ENCODE measurements at places on chromosomes 11 and 22.

DNA sequence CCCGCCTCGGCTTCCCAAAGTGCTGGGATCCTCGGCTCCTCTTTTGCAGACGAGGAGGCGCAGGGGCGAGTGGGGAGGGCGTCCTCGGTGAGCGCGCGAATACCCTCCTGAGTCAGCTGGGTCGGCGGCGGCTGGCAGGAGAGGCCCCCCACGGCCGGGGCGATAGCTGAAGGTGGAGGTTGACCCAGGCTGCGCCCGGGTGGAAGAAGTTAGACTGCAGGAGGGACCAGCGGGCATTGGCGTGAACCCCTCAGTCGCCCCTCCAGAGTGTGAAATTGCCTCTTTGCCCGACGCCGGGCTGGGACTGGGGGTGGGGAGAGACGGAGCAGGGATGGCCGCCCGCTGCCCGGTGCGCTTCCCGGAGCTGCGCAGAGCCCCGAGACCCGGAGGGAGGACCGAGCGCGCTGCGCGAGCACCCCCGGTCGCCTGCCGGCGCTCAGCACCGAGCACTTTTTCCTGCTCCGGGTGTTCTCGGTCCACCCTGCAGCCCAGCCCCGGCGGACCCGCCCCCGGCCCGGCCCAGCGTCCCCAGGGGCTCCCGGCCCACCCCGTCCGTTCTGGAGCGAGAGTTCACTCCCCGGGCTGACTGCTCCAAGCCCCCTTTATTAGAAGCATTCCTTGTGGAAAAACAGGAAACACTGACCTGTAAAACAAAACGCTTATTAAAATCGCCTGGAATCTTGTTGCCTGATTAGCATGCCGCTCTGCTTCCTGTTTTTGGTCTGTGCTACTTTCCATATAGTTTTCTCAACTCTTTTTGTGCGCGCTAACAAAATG lies 13.7 kb upstream of the CPT1A start:
- no peak for DNase-seq

DNA sequence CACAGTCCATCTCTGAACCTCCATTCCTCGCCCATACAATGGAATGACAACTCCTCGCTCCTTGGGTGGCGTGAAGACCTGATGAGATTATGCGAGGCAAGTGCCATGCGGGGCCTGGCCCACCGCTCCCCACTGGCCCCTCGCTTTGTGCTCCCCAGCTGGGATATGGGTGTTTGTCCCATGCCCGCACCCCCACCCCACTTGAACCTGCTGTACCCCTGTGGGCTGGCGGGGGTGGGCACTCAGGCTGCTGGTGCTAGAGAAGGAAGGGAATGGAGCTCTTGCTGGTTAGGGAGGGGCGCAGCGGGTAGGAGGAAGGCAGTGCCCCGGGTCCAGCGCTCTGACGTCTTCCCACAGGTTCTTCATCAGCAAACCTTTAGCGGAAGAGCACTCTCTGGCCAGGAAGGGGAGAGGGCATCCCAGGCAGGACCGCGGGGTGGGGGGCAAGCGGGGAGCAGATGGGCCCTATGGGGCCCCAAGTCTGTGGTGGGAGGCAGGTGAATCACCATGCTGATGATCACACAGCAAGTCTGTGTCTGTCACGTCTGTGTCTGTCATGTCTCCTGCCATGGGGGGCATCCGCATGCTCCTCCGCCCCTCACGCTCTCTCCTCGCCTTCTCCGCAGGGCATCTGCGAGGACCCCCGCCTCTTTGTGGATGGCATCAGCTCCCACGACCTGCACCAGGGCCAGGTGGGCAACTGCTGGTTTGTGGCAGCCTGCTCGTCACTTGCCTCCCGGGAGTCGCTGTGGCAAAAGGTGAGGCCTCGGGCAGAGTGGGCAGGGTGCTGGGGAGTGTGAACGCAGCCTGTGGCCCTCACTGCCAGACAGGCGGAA lies 9.4 kb upstream of the OMP start:
- no peak for DNase-seq

GRCh38 chr22:20654343-20655208 lies 119.3 kb upstream of the SERPIND1 start:
- DNase-seq, result no peak

DNA sequence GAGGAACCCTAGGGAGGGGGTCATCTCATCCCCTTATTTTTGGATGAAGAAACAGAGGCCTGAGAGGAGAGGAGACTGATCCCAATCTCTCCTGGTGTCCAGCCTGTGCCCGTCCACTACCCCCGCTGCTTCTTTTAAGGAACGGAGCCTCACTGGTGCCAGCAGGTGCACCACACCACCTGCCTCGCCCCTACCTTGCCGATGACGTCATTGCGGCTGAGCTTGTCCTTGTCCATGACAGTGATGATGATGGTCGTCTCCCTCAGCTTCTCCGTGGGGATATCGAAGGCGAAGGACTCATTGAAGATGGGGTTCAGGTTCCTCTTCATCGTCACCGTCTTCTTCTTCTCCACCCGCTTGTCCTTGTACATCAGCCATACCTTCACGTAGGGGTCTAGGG lies 14.3 kb downstream of the LRRC10B start:
- DNase-seq, result no peak

GRCh38 chr11:119373921-119374631 lies 7.4 kb downstream of the USP2 start:
- no peak for DNase-seq

GRCh38 chr11:119964136-119965025 lies 173.5 kb downstream of the TRIM29 start:
- no peak for DNase-seq

DNA sequence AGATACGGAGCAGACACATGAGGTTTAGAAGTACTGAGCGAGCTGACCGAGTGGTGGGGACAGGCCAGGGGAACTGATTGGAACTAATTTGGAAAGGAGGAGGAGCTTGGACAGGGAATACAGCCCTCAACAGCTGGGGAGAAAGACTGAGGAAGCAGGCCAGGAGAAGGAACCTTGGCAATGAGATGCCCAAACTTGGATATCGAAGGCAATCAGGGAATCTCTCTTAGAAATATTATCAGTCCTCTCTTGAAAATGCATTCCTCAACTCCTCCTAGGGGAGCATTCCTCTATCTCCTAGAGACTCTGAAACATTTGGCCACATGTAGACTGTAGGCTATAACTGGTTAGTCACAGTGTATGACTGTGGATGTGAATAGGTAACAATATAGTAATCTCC lies 284.6 kb downstream of the GUCY1A2 start:
- DNase-seq, result no peak

- no peak for DNase-seq
These were observed 10.5 kb upstream of the RPS19BP1 start for GRCh38 chr22:39543095-39543494.

- no peak for DNase-seq
These were observed 13.9 kb upstream of the TP53AIP1 start for GRCh38 chr11:128956401-128957201.

DNA sequence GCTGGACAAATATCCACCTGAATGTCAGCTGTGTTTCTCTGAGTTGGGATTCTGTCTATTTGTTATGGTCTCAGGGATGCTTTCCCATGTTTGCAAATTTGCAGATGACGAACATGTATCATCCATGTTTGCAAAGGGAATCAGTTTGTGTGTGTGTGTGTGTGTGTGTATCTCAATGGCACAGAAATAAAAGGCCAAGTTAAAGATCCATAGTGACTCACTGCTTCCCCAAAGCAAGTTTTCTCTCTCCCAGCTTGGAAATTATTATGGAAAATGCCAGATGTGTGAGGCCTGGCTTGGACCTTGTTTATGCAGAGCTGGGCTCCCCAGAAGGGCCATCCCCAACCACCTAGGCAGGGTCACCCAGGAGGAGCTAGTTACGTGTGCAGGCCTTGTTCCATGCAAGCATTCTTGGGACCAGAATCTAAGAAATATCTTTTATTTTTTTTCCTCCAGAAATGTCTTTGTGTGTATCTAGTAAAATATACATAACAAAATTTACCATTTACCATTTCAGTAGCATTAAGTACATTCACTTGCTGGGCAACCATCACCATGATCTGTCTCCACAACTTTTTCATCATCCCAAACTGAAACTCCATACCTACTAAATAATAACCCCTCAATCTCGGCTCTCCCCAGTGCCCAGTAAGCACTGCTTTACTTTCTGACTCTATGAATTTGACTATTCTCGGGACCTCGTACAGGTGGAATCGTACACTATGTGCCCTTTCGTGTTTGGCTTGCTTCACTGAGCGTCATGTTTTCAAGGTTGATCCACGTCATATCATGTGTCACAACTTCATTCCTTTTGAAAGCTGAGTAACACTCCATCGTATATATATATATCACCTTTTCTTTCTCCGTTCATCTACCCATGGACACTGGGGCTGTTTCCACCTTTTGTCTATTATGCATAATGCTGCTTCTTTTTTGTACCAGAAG lies 56.6 kb upstream of the WNT7B start:
- DNase-seq, result no peak

GRCh38 chr11:29027436-29027835 lies 919.2 kb downstream of the METTL15 start:
- DNase-seq, result no peak

DNA sequence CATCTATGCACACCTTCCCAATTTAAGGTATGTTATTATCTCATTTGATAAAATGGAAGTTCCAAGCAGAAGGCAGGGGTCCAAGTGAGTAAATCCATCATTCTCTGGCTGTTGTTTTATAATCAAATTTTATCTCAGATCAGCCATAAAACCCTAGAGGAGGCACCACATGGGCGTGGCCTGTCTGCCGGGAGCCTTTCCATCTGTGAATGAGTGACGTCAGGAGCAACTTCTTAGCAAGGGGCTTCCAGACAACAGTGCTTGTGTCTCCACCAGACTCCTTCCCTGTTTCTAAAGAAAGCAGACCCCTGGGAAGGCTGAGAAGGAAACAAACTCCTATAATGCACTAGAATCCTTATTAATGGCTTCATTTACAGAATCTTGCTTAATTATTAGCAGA lies 13.5 kb downstream of the SEZ6L start:
- DNase-seq, result no peak

GRCh38 chr11:69965821-69966582 lies 112.1 kb upstream of the ANO1 start:
- no peak for DNase-seq

GRCh38 chr22:19635644-19636043 lies 78.7 kb upstream of the SEPTIN5 start:
- no peak for DNase-seq

GRCh38 chr11:112588252-112588694 lies 327.6 kb upstream of the PLET1 start:
- DNase-seq, result peak; percentile 3

GRCh38 chr11:109432105-109432504 lies 10.1 kb downstream of the C11orf87 start:
- no peak for DNase-seq

DNA sequence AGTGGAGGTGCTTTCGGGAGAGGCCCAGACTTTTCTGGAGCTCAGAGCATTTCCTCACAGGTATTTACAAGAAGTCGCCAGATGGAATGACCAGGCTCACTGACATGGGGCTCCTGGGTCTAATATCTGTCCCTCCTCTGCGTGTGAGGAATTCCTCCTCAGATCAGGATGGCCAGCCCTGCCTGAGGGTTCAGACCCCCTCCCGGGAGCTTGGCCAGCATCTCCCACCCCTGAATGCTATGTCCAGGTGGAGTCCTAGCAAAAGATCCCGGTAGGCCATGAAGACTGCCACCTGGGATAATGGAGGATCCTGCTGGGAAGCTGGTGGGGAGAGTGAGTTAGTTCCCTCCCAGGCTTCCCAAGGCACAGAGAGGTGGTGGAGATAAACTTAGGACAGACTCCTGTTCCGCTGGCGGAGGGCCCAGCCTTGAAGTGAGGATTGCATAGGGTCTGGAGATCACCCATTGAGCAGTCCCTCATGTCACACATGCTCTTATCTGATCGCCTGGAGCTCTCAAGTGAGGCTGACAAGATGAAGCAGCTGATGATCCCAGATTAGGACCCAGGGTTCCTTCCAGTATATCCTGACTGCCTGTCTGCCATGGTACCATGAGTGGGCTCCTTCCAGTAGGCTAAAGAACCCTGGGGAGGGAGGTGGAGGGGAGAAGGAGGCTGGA lies 5.7 kb downstream of the OAF start:
- no peak for DNase-seq

- no peak for DNase-seq
These were observed 74.4 kb downstream of the GAB4 start for GRCh38 chr22:16933291-16934282.

DNA sequence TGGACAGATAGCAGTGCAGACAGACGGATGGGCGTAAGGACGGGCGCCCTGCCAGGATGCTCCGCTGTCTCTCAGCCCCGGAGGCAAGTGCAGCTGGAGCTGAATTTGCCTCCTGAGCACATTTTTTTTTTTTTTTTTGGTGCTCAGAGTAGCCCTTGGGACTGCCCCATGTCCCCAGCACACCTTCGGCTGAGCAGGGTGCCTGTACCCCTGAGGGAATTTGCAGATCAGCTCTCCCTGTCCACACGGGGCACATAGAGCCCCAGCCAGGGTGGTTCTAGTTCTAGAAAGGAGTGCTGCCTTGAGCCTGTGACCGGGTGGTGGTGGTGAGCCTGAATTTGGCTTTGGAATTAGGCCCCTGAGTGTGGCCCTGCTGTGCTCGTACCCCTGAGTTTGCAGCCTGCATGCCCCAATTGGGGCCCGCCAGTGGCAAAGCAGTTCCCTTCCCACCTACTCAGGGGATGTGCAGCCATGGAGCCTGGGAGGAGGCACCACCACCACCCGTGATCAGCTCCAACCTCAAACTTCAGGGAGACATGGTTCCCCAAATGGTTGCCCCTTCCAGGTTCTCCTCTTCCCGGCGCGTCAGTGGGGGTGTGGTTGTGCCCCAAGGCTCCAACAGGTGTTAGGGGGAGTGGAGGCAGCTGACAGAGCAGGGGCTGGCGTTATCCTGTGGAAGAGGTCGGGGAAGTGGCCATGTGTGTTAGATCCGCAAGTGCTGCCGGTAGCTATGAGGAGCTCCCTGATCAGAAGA lies 1232.7 kb downstream of the BRD1 start:
- DNase-seq, result no peak

DNA sequence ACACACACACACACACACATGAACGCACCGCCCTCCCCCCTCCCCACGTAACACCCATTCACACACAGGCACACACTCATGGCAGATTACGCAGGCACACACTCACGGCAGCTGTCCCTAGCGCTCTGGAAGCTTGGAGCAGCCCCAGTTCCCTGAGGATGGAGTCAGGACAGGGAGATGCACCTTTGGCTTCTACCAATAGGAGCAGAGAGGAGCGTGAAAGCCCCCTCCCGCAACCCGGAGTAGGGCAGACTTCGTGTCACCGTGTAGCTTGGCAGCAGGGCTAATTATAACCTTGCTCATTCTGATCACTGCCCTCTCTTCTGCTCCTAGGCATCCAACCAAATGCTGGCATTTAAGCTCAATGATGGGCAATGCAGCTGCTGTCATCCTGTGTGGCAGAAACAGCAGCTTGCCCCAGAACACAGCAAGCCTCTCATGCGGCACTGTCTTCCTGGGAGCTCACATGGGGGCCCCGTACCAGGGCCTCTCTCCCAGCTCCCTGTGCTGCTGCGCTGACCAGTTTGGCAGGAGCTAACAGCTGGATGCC lies 31.9 kb downstream of the ANKK1 start:
- no peak for DNase-seq

Data from T follicular helper cell (primary cell).